Left ventricle myocardium inferior (tissue), 1 donor: ENCODE measurements at places on chromosomes 2 and 18.
A peak's percentile ranks its signal among the peaks of the same experiment; 100 is the strongest.

GRCh38 chr2:125643585-125643984 lies 1012.4 kb upstream of the GYPC start:
- H3K27ac ChIP-seq, result no peak overlapping the region
- H3K4me3 ChIP-seq, result no peak overlapping the region
- DNase-seq, result no peak
- no peaks in the 10 kb centered on the region for H3K36me3 ChIP-seq
- H3K4me1 ChIP-seq, result no peaks in the 10 kb centered on the region

DNA sequence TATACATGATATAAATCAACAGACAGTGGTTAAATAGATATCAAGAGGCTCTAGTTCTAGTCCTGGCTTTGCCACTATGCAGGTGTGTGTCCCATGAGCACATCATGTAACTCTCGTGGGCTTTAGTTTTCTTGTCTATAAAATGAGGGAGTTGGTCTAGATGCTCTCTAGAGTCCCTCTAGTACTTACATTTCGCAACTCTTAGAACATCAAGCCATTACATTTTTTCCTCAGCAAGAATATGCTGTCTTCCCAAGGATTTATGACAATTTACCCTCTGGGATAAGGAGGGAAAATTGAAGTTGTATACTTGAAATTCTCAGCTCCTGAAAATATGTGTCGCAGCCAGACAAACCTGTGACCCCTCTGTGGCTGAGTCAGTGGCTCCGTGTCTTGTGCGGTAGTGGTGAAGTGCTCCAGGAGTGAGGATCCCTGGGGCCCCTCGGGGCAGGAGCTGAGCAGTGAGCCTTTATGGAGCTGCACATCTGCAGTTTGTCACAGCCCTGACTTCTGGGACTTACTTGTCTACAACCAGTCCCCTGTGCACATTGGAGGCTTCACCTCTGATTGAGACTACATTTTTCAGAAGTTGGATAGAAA lies 6.8 kb downstream of the PKP4 start:
- H3K36me3 ChIP-seq, result no peaks in the 10 kb centered on the region
- no peak overlapping the region for H3K4me3 ChIP-seq
- H3K27me3 ChIP-seq, result no peaks in the 10 kb centered on the region
- H3K27ac ChIP-seq, result no peak overlapping the region

GRCh38 chr2:135255208-135255607 lies 203.1 kb downstream of the RAB3GAP1 start:
- DNase-seq, result no peak
- no peak overlapping the region for H3K27ac ChIP-seq

DNA sequence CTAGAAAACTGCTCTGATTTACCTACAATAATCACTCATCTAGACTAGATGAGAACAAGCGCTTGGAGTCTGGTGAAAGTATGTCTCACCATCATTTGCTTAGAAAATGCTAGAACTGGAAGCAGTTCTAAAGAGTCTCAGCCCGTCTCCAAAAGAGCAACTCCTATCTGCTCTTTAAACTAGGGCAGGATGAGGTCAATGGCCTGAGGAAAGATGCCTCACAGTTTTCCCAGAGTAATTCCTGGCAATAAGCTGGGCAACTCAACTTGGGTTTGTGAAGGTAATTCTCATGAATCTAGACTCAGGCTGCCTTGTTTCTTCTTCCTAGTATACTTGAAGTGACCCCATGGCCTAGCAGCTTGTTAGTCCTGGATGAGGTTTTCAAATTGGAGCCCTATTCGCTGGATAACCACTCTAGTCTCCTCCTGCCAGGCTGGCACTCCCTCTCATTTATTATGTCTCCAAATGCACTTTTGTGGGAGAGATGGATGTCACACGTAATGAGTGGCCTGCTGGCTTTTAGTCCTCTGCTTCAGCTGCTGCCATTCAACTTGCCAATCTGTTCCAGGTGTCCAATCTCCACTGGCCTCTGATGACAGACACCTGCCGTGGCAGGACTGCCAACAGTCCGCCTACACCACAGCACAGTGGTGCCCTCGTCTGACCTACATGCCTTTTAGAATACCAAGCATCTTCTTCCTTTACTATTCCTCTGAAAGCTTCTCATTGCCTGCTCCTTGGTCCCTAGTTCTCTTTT lies 80.9 kb downstream of the CABYR start:
- H3K4me1 ChIP-seq, result peaks cover 65% of the 10 kb centered on the region
- H3K4me3 ChIP-seq, result no peak overlapping the region
- H3K27me3 ChIP-seq, result no peaks in the 10 kb centered on the region

DNA sequence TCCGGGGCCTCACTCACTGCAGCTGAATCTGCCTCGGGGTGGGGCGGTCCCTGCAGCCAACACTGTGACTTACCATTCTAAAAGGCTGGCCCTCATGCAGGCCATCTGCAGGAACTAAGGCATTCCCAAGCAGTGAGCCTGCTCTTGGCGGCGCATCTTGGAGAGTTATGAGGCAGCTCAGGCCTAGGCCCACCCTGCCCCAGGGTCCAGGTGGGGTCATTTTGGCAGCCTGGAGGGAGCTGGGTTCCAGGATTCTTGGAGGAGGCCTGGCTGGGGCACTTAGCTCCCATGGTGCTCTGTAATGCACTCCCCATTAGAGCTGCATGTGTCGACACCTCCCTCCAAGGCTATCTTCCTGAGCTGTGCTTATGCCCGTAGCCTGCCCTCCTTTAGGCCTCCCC lies 14.8 kb upstream of the BIN1 start:
- no peaks in the 10 kb centered on the region for H3K4me1 ChIP-seq
- no peaks in the 10 kb centered on the region for H3K36me3 ChIP-seq
- peaks cover 8% of the 10 kb centered on the region for H3K27me3 ChIP-seq
- peak; percentile 76 for DNase-seq

- no peak for DNase-seq
- no peaks in the 10 kb centered on the region for H3K4me1 ChIP-seq
- no peaks in the 10 kb centered on the region for H3K36me3 ChIP-seq
- no peak overlapping the region for H3K4me3 ChIP-seq
- no peak overlapping the region for H3K27ac ChIP-seq
Measured at GRCh38 chr2:116141891-116142474, 1672.5 kb upstream of the DDX18 start.
